Myometrial cell (primary cell): ENCODE measurements at places on chromosomes 1 and 21. TPM values are rescaled to one million over a fixed set of nuclear protein-coding genes. Genes with fewer than 3 reads are reported as not detected.

TRNAU1AP gene
- 32.6 and 45.3 TPM in 2 replicates for total RNA-seq

GPR25 gene
- total RNA-seq, result not detected in 2 replicates

PRR9 gene
- total RNA-seq, result not detected in 2 replicates

ZNF691 gene
- 9.8 and 10.3 TPM in 2 replicates for total RNA-seq

AMY1C gene
- total RNA-seq, result not detected in 2 replicates

CHI3L1 gene
- 1.4 TPM in 1 of 2 replicates, not detected in the other for total RNA-seq

MCOLN3 gene
- total RNA-seq, result 0.18 TPM in 1 of 2 replicates, not detected in the other

BEND5 gene
- total RNA-seq, result not detected in 2 replicates

GSTM4 gene
- 23.7 and 37.8 TPM in 2 replicates for total RNA-seq

U2AF1 gene
- total RNA-seq, result 22.2 and 30.8 TPM in 2 replicates

GSTM3 gene
- 47.9 and 50.7 TPM in 2 replicates for total RNA-seq

ALX3 gene
- not detected in 2 replicates for total RNA-seq

VCAM1 gene
- total RNA-seq, result 200 and 205 TPM in 2 replicates

SH3D21 gene
- total RNA-seq, result 0.86 and 2.1 TPM in 2 replicates

BMP8A gene
- total RNA-seq, result 1.2 TPM in 1 of 2 replicates, not detected in the other

INAVA gene
- total RNA-seq, result not detected in 2 replicates

HPCAL4 gene
- not detected in 2 replicates for total RNA-seq

MIA3 gene
- 14.7 and 26.8 TPM in 2 replicates for total RNA-seq
